ENCODE measurements at places on chromosomes 3 and 15.

GRCh38 chr3:141275973-141276372 is 44.3 kb downstream of the PXYLP1 start:
- no peak overlapping the region for H3K4me3 ChIP-seq
- peaks cover 23% of the 10 kb centered on the region for H3K4me1 ChIP-seq
- DNase-seq, result no peak
- no peaks in the 10 kb centered on the region for H3K27me3 ChIP-seq

- no peak overlapping the region for H3K27ac ChIP-seq
- H3K4me3 ChIP-seq, result no peak overlapping the region
- H3K36me3 ChIP-seq, result no peaks in the 10 kb centered on the region
- no peaks in the 10 kb centered on the region for H3K4me1 ChIP-seq
- H3K27me3 ChIP-seq, result no peaks in the 10 kb centered on the region
- DNase-seq, result no peak
These were observed 238.5 kb upstream of the KCNMB2 start for GRCh38 chr3:178297740-178298139.

DNA sequence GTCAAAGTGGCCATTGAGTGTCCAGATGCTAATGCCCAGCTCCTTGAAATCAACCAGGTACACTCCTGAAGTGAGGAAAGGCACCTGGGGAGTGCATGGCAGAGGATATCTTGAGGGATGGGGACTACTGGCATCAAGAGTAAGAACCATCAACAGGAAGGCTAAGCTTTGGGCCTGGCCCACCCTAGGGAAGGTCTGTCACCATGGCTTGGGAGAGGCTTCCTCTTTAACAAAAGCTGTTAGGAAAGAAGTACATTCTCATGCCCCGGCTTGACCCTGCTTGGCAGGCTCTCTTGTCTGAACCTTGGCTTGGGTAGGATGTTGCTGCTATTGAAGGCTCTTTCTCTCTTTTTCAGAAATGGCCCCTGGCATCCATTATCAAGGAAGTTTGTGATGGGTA is 43.7 kb upstream of the TUBGCP5 start:
- no peak for DNase-seq
- H3K36me3 ChIP-seq, result no peaks in the 10 kb centered on the region
- H3K27me3 ChIP-seq, result no peaks in the 10 kb centered on the region
- no peak overlapping the region for H3K4me3 ChIP-seq
- H3K27ac ChIP-seq, result no peak overlapping the region

DNA sequence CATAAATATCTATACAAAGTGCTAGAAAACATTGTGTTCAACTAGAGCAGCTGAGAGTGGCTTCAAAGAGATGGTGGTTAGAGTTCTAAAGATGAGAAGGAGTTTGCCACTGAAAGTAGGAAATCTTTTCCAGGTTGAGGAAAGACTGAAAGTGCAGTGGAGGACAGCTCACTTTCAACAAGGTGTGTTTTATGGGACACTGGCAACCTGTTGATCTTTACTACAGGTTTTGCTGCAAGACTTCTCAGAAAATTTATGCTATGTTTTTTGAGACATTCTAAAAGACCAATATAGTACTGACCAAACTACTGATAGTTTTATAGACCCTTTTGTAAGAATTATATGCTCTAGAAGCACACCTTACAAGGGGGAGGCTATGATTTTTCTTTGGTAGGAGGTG is 3.8 kb downstream of the CHRNA7 start:
- no peak overlapping the region for H3K4me3 ChIP-seq
- DNase-seq, result no peak
- no peaks in the 10 kb centered on the region for H3K27me3 ChIP-seq
- H3K4me1 ChIP-seq, result peaks cover 14% of the 10 kb centered on the region
- no peak overlapping the region for H3K27ac ChIP-seq
- no peaks in the 10 kb centered on the region for H3K36me3 ChIP-seq

DNA sequence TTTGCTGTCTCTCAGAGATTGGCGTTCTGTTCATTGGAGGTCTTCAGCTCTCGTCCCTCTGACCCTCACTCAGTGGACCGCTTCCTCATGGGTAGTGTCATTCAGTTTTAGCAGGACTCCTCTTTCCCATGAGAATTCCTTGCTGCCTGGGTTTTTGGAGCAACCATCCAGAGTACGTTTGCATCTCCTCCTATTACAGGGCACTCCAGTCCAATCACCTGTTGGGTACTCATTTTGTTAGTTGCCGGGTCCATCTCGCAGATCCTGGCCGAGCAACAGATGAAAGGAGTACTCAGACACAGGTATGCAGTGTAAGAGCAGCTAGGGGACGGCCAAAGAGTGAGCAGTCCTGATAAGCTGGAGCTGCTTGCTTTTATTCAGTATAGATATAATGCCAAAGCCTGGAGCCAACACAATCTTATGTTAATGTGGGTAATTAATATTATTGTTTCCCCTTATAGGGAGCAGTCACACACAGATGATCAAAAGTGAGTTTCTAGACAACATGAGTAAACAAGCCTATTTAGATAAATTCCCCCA is 49.6 kb downstream of the ISG20 start:
- H3K36me3 ChIP-seq, result no peaks in the 10 kb centered on the region
- H3K4me3 ChIP-seq, result no peak overlapping the region
- no peaks in the 10 kb centered on the region for H3K27me3 ChIP-seq
- no peak for DNase-seq

DNA sequence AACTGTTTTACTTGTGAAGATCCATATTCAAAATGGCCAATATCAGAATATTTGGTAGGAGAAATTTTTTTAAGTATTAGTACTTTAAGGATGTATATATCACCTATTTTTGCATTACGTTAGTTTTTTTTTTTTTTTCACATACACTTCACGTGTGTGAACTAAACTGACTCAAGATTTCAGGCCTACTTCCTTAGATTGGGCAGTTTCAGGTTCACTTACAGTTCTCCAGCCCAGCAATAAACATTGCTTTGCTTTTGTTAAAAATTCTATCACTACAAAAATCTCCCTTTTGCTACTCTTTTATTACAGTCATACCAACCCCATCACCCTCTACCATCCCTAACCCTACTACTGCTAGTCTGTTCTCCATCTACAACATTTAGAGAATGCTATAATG is 183.6 kb downstream of the KCNH8 start:
- no peaks in the 10 kb centered on the region for H3K36me3 ChIP-seq
- H3K27me3 ChIP-seq, result no peaks in the 10 kb centered on the region
- H3K27ac ChIP-seq, result no peak overlapping the region
- H3K4me3 ChIP-seq, result no peak overlapping the region
- no peaks in the 10 kb centered on the region for H3K4me1 ChIP-seq
